ENCODE measurements at places on chromosomes 4 and X.

- no peak for DNase-seq
These were observed 48.0 kb upstream of the MAP3K15 start for GRCh38 chrX:19563327-19563726.

GRCh38 chr4:119100655-119101054 lies 35.0 kb upstream of the MYOZ2 start:
- no peak for DNase-seq

- DNase-seq, result no peak
These were observed 33.4 kb upstream of the SRD5A3 start for GRCh38 chr4:55312489-55313101.

- DNase-seq, result no peak
These were observed 243.0 kb upstream of the FSTL5 start for GRCh38 chr4:162406637-162407365.

- no peak for DNase-seq
These were observed 93.1 kb upstream of the CXorf51A start for GRCh38 chrX:146907391-146908240.

GRCh38 chr4:142696334-142697122 lies 149.6 kb downstream of the INPP4B start:
- DNase-seq, result no peak

GRCh38 chrX:66024092-66024467 lies 15.8 kb downstream of the VSIG4 start:
- no peak for DNase-seq

DNA sequence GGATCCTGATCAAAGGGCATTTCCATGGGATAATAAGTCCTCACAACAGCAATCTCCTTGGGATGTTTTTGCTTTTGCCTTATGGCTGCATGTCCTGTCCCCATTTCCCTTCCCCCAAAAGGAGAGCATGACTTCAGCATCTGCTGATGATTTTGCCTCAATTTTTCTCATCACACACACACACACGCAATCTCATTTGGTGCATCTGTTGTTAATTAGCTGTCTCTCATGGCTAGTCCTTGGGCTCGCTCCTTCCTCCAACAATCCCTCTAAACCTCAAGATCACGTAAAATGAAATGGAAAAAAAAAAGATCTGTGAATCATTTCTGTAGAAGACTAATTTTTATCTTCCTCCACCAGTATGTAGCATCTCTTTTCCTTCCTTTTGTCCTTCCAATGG lies 153.6 kb downstream of the RBMX2 start:
- no peak for DNase-seq

DNA sequence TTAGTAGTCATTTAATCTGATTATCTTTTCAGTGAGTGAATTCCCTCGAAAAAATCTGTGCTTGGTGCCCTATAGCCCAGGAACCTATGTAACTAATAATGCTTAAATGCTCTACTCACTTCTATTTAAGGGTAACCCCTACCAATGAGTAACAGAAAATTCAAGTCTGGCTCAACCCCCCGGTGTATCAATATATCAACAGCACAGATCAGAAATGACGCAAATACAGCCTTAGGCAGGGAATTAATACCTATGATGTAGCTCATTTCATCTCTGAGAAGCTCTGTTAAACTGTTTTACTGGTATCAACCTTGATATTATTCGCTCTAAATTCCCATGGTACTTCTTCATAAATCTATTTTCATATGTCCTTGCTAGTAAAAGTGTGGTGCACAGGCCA lies 28.6 kb downstream of the PDGFC start:
- DNase-seq, result no peak

DNA sequence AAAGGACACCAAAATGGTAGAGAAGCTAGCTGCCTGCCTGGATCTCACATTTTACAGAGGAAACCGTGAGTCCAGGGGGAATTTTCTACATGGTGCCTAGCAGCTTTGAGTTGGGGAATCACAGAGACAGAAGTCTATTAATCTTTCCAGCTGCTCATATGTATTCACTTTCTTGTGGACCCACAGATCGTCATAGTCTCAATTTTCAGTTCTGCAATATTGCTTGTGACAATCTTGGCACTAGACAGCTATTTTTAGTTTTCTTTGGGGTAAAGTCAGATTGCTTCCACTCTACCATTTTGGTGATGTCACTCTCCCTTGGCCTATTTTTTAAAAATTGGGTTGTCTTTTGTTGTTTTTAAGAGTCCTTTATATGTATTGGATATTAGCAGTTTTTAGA lies 233.4 kb upstream of the STK26 start:
- no peak for DNase-seq

DNA sequence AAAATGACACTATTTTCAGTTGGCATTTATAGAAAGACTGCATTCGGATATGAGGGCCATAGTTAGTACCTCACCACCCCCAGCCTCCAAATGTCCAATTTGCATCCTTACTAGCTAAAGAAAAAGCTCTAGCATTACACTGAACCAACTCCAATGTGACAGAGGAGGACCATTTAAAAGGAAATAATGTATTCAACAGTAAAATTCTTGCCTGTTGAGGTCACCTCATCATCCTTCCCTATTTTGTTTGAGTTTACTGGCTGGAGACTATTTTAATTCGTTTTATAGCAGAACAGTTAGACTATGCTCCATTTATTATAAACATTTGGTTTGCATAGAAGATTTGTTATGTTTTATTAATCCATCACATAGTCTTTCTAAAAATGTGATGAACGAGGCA lies 88.2 kb upstream of the PPARGC1A start:
- no peak for DNase-seq

- DNase-seq, result no peak
These were observed 46.8 kb upstream of the GC start for GRCh38 chr4:71830497-71831190.

GRCh38 chr4:26176598-26177149 lies 144.1 kb upstream of the RBPJ start:
- no peak for DNase-seq

GRCh38 chr4:139617702-139618490 lies 47.7 kb upstream of the MGST2 start:
- no peak for DNase-seq

GRCh38 chrX:118221270-118221669 lies 104.7 kb upstream of the KLHL13 start:
- DNase-seq, result no peak

- no peak for DNase-seq
These were observed 586.2 kb upstream of the AGA start for GRCh38 chr4:178028481-178028880.

- no peak for DNase-seq
These were observed 210.8 kb downstream of the ARHGAP10 start for GRCh38 chr4:147942729-147943128.

- DNase-seq, result no peak
These were observed 102.8 kb downstream of the KDM6A start for GRCh38 chrX:44975666-44976263.

DNA sequence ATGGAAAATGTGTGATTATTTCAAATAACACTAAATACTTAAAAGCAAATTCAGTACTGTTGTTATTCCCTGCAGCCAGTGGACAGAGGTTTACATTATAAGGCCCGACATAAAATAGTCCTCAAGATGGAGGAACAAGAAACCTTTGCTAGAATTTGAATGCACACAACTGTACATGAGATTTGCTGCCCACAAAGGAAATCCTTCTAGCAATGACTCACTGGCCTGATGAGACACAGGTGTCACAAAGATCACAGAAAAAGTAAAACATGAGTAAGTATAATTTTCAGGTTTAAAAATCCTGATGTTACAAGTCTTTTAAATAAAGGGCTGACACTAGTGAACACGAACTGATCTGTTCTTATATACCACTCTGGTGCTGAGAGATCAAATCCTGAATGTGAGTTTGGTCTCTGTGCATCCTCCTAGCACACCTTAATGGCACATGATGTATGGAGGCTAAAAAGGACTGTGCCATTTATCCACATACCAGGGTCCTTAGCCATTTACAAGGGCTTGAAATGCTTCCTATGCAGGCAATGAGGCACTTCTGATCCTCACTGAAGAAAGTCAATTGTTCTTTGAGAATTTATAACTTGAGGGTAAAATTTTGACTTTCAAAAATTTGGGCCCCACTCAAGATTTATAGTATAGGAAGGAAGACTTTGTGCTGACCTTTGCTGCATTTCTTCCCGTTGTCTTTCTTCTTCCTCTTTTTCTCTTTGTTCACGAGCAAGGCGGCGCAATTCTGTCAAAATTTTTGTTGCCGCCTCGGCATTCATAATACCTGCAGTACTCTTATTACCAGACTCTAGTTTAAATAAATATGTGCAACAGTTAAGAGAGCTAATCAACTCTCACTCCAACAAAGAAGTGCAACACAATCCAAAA lies 23.0 kb downstream of the MAP7D3 start:
- no peak for DNase-seq

GRCh38 chrX:74421036-74421739 lies at the start of gene SLC16A2:
TSS of gene SLC16A2 (plus strand) at chrX:74421493. CDS start at chrX:74421638, 145 bp downstream.
- DNase-seq, result peak; percentile 58

DNA sequence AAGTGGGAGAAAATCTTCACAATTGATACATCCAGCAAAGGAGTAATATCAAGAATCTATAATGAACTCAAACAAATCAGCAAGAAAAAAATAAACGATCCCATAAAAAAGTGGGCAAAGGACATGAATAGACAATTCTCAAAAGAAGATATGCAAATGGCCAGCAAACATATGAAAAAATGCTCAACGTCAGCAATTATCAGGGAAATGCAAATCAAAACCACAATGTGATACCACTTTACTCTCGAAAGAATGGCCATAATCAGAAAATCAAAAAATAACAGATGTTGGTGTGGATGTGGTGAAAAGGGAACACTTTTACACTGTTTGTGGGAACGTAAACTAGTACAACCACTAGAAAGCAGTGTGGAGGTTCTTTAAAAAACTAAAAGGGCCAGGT lies 114.3 kb upstream of the CCSER1 start:
- no peak for DNase-seq

- DNase-seq, result no peak
These were observed 569.3 kb upstream of the DIPK2B start for GRCh38 chrX:45769761-45770582.

DNA sequence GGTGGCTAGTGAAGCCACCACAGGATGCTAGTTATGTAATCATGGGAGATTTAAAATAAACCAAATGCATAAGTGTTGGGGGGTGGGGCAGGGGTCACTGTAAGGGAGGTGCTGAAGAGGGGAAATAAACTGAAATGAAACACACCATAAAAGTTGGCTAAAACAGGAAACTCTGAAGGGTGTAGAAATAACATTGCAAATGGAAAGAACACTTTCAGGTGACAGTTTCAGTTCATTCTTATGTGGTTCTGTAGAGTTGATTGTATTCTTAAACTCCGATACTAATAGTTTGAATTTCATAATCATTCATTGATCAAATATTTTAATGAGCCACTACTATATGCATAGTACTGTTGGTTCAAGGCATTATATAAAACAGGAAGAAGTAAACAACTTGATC lies 80.1 kb downstream of the HDAC8 start:
- DNase-seq, result no peak

All from H54 (cell line).